ENCODE measurements at places on chromosomes 2 and 18.

DNA sequence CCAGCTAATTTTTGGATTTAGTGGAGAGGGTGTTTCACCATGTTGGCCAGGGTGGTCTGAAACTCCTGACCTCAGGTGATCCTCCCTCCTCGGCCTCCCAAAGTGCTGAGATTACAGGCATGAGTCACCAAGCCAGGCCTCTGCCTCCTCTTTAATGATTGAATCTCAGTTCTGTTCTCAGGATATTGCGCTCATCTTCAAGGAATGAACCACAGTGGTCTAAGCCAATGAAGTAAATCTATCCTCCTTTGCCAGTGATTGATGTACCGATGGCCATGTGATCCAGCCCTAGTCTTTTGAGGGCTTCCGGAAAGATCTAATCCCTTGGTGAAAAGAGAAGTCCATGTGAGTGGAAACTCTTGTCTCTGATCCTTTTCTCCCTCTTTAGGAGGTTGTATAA lies 48.6 kb downstream of the POLE4 start:
- no peak for DNase-seq

GRCh38 chr18:48961547-48961946 lies 10.8 kb upstream of the SMAD7 start:
- DNase-seq: no peak

GRCh38 chr2:133829450-133830020 lies 261.3 kb upstream of the NCKAP5 start:
- DNase-seq: no peak

- no peak for DNase-seq
Observed at GRCh38 chr2:237630216-237631000, 3.0 kb downstream of the LRRFIP1 start.

- no peak for DNase-seq
Observed at GRCh38 chr2:178747767-178748166, 59.5 kb downstream of the TTN start.

DNA sequence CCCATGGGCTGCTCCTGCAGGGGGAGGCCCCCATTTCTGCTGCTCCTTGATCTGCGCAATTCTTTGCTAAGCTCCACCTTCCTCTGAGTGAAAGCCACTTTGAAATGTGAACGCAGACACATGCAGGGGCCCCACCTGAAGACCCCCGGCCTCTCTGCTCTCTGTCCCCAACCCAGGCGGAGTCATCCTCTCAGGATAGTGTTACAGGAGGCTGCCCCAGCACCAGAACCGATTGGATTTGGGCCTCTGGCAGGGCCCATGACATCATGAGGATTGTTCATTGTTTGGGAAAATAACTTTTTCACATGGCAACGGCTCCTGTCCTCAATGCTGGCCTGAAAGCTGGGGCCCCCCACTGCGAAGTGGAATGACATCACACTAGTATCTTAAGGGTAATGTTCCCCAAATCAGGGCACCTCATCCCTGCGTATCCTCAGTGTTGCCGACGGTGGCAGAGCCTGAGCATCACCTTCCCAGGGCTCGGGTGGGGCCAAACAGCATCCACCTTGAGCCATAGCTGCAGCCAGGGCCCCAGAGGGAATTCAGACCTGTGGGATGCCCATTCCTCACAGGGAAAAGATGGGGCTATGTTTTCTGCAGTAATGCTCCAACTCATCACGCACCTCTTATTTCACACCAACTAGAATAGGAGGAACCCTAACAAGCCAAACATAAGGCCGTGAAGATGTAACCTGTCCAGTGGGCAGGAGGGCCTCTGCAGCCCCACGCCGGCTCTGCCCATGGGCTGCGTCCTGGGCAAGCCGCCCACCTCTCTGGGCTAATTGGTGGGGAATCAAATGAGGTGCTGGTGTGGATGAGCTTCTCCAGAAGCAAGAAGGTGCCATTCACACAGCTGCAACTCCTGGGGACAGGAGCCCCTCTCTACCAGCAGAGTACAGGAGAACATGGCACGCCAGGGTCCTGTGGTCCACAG lies 2.7 kb upstream of the ERFE start:
- peak; percentile 35 for DNase-seq
